Suppressor macrophage treated with lipopolysaccharide for 1 hour (primary cell): ENCODE measurements at places on chromosomes 6 and 20.

DNA sequence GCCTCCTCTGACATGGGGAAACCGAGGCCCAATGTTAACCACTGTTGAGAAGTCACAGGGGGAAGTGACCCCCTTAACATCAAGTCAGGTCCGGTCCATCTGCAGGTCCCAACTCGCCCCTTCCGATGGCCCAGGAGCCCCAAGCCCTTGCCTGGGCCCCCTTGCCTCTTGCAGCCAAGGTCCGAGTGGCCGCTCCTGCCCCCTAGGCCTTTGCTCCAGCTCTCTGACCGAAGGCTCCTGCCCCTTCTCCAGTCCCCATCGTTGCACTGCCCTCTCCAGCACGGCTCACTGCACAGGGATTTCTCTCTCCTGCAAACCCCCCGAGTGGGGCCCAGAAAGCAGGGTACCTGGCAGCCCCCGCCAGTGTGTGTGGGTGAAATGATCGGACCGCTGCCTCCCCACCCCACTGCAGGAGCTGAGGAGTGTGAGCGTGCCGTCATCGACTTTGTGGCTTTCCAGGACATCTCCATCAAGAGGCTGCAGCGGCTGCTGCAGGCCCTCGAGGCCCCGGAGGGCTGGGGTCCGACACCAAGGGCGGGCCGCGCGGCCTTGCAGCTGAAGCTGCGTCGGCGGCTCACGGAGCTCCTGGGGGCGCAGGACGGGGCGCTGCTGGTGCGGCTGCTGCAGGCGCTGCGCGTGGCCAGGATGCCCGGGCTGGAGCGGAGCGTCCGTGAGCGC lies 1.6 kb downstream of the TNFRSF6B start:
- no peak for DNase-seq

DNA sequence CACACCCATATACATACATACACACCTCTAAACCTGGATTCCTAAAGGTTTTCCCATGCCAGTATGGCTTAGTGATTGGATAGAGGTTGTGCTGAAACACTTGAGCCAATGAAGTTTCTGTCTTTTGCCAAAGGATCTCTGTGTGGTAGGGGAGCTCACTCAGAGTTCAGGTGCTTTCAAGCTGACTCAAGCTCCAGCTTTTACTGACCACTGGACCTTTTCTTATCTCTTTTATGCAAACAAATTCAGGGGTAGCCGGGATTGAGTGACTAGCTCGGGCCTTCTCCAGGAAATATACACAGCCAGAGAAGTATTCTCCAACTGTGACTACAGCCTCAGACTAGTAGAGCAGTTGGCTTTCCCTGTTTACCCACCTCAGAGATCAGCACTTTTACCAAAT lies 21.5 kb upstream of the DSE start:
- no peak for DNase-seq

DNA sequence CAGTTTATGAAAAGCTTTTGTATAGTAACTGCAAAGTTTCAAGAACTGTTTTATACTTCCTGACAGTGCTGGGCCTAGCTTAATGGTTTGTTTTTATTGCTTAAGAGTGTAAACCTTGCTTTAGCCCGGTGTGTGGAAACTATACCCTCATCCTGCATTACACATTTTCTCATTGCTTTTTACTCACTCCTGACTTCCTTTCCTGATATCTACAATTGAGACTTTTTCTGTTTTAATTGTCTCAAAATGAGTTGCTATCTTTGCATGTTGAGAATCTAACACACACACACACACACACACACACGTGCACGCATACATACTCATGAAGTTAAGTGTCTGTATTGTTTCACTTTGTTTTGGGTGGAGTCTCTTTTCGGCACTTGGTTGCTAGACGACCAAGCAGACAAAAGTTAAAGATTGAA lies 16.7 kb downstream of the BMP2 start:
- no peak for DNase-seq

- no peak for DNase-seq
Observed at GRCh38 chr6:29961966-29962365, 19.6 kb downstream of the HLA-A start.

DNA sequence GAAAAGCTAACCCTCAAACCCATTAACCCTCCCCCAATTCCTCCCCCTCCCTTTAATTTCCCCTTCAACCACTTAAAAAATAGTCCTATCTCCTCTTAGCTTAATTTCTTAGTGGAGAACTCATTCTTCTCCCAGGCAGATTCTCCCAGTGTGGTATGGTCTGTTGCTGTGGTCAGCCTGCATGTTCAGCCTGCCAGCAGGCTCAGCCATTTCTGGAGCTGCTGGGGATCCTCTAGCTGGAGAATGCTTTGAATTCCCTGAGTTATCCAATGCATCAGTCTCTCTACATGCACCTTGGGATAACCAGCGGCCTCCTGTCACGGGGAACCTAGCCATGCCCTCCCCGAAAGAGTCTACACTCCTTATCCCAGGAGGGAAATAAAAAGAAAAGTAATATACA lies 375.4 kb upstream of the RSPO3 start:
- DNase-seq: no peak

DNA sequence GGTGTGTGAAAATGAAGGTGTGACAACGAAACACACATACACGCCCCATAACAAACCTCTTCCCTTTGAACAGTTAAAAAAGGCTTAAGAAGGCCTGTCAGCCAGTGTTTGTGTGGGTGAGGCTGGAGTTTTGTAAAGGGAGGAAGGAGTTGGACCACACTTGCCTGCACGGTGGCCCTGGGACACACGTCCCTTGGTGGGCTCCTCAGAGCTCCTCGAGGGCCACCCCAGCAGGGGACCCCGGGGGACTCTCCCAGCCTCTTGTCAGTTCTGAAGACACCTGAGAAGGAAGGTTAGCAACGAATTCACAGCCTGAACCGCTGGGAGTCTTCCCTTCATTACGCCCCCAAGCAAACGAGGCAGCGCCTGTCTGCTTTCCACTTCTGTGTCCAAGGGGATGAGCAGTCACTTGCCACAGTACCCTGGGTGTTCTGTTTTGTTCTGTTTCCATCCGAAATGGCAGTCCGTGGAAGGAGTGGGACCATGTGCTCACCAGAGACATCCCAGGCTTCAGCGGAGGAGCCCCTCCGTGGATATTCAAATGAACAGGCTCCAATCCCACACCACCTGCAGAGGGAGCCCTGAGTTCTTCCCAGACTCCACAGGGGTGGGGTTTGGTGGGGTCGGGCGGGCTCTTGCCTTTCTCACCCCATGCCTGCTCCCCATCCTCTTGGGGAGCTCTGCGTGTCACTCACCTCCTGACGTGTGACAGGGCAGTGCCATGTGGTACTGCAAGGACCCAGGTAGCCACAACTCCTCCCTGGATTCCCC lies 68.6 kb downstream of the NRN1 start:
- DNase-seq: no peak

DNA sequence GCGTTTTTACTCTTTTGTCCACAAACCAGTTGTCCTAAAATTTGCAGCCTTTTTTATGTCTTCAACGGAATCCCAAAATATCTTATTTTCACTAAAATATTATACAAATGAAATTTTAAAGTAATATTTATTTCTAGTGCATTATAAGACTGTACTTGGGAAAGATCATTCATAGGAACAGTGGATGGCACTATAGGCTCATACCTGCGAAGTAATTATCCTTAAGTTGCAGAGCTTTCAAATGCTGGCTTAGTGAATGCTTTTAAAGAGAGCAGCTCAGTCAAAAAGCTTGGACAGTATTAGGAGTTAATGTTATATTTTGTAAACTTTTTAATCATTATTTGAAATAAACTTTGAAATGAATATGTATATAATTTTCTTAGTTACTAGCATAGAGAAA lies 254.9 kb downstream of the CDKAL1 start:
- DNase-seq: no peak

DNA sequence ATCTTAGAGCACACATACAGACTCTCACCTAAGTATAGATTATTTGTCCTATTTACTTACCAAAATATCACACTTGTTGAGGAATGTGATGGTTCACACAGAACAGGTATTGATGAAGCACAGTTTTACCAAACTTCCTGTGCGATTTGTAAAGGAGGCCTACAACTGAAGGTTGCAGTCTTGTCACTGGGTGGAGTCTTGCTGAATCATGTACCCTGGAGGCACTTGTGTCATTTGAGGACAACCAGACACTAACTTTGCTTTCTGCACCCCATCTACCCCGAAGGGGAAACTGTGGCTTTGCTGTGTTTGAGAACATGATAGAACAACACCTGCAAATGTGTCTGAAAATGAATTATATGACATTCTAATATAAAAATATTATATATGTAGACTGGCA lies 32.4 kb upstream of the HINT3 start:
- DNase-seq: no peak

GRCh38 chr20:651713-652614 lies 1.0 kb downstream of the SRXN1 start:
- DNase-seq: no peak

GRCh38 chr6:41155132-41155805 lies 1.1 kb upstream of the TREML1 start:
- no peak for DNase-seq

GRCh38 chr6:126804332-126805064 lies 314.0 kb upstream of the RSPO3 start:
- peak; percentile 44 for DNase-seq

DNA sequence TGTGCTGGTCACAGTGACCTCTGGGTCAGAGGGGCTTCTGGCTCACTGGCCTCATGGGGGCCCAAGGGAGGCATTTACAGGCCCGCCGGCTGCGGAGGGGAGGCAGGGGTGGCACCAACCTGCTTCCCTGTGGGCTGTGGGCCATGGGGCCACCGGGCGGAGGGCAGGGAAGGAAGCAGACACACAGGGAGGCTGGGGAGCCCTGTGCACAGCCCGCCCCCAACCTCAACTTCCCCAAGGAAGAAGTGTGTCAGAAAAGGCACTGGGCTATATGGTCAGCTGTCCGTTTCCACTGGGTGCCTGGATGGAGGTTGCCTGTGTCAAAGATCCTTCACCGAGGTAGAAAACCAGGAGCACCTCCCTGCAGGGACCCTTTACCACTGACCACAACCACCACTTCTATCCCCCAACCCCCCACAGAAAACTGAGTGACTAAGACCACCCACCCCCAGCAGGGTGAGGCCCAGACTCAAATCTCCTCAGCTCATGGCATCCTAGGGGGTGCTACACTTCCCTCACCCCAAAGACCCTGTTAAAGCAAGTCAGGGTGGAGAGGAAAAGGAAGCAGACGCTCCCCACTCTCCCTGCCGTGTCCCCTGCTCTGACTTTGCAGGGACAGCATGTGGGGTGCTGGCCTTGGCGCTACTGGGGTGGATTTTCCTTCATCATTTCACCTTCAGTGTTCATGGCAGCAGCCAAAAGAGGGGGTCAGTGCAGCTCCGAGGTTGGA lies 5.6 kb downstream of the CST3 start:
- peak; percentile 45 for DNase-seq

- no peak for DNase-seq
Observed at GRCh38 chr6:163867518-163868292, 453.2 kb downstream of the QKI start.
